ENCODE measurements at places on chromosomes 6 and 20.

- H3K27me3 ChIP-seq = peaks cover 2% of the 10 kb centered on the region
- no peak overlapping the region for H3K27ac ChIP-seq
- peaks cover 22% of the 10 kb centered on the region for H3K4me1 ChIP-seq
- no peak overlapping the region for H3K4me3 ChIP-seq
- no peaks in the 10 kb centered on the region for H3K36me3 ChIP-seq
Measured at GRCh38 chr6:1759870-1760269, 150.2 kb downstream of the FOXC1 start.

GRCh38 chr6:37504024-37504423, 4.3 kb upstream of the CCDC167 start:
- no peak for DNase-seq
- H3K36me3 ChIP-seq = no peaks in the 10 kb centered on the region
- H3K27ac ChIP-seq = no peak overlapping the region
- no peaks in the 10 kb centered on the region for H3K27me3 ChIP-seq

- no peaks in the 10 kb centered on the region for H3K4me1 ChIP-seq
- no peak for DNase-seq
- no peaks in the 10 kb centered on the region for H3K27me3 ChIP-seq
- H3K27ac ChIP-seq = no peak overlapping the region
Measured at GRCh38 chr6:150347845-150348244, 21.0 kb upstream of the IYD start.

DNA sequence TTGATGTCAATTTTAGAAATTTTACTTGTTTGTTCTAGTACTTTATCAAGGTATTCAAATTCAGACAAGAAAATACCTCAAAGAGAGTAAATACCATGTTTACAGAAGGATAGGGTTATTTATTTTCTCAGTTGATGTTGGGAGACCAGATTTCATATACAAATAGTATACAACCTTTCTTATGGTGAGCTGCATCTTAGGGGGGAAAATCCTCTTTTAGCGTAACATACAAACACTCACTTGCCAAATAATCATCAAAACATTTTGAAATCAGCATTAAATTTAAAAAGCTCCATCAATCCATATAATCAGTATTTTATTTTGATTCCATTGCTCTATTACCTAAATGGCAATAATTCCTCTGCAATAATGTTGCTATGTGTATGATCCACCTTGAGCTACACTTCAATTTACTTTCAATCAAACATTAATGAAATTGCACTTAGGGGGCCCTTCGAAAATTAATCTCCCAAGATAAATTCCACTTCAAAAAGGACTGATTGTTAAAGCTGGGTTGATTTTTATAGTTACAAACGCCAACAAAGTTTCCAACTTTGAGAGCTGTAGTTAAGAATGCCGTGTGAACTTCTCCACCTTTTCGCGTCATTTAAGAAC, 2.2 kb downstream of the NKX2-4 start:
- H3K27me3 ChIP-seq = peaks cover 78% of the 10 kb centered on the region
- peaks cover 4% of the 10 kb centered on the region for H3K36me3 ChIP-seq
- no peak overlapping the region for H3K27ac ChIP-seq
- H3K4me1 ChIP-seq = peaks cover 19% of the 10 kb centered on the region

GRCh38 chr6:53717566-53717965, 52.0 kb upstream of the KLHL31 start:
- no peaks in the 10 kb centered on the region for H3K36me3 ChIP-seq
- no peaks in the 10 kb centered on the region for H3K27me3 ChIP-seq
- no peak for DNase-seq

- no peak overlapping the region for H3K4me3 ChIP-seq
- H3K36me3 ChIP-seq = no peaks in the 10 kb centered on the region
- DNase-seq = no peak
- H3K4me1 ChIP-seq = no peaks in the 10 kb centered on the region
Measured at GRCh38 chr6:92690997-92691599, 728.3 kb downstream of the EPHA7 start.

- H3K4me1 ChIP-seq = no peaks in the 10 kb centered on the region
- no peak overlapping the region for H3K27ac ChIP-seq
- no peak overlapping the region for H3K4me3 ChIP-seq
- H3K27me3 ChIP-seq = no peaks in the 10 kb centered on the region
- H3K36me3 ChIP-seq = no peaks in the 10 kb centered on the region
Measured at GRCh38 chr6:4647414-4648365, 128.5 kb upstream of the CDYL start.

DNA sequence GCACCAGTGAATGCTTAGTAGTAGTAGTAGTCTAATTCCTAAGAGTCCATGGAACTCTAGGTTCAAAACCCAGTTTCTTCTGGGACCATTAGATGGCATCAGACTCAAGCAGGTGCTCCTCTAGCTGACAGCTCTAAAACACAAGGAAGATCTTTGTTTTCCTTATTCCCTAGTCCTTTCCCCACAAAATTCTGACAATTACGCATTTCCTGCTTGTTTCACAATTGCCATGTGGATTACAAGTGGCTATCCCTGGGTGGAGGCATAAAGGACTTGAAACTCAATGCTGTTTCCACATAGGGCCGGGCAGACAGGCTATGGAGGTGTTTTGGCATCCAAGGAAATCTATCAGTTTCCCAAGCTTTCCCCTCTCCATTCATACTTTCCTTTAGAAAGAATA, 9.2 kb upstream of the HLA-DOB start:
- no peak for DNase-seq
- no peak overlapping the region for H3K27ac ChIP-seq
- no peaks in the 10 kb centered on the region for H3K27me3 ChIP-seq

- no peaks in the 10 kb centered on the region for H3K4me1 ChIP-seq
- no peak overlapping the region for H3K27ac ChIP-seq
- H3K4me3 ChIP-seq = no peak overlapping the region
Measured at GRCh38 chr20:37638527-37638926, 55.3 kb upstream of the CTNNBL1 start.

- peaks cover 27% of the 10 kb centered on the region for H3K36me3 ChIP-seq
- DNase-seq = no peak
- peaks cover 8% of the 10 kb centered on the region for H3K4me1 ChIP-seq
Measured at GRCh38 chr20:63663332-63664066, 5.4 kb downstream of the RTEL1 start.

DNA sequence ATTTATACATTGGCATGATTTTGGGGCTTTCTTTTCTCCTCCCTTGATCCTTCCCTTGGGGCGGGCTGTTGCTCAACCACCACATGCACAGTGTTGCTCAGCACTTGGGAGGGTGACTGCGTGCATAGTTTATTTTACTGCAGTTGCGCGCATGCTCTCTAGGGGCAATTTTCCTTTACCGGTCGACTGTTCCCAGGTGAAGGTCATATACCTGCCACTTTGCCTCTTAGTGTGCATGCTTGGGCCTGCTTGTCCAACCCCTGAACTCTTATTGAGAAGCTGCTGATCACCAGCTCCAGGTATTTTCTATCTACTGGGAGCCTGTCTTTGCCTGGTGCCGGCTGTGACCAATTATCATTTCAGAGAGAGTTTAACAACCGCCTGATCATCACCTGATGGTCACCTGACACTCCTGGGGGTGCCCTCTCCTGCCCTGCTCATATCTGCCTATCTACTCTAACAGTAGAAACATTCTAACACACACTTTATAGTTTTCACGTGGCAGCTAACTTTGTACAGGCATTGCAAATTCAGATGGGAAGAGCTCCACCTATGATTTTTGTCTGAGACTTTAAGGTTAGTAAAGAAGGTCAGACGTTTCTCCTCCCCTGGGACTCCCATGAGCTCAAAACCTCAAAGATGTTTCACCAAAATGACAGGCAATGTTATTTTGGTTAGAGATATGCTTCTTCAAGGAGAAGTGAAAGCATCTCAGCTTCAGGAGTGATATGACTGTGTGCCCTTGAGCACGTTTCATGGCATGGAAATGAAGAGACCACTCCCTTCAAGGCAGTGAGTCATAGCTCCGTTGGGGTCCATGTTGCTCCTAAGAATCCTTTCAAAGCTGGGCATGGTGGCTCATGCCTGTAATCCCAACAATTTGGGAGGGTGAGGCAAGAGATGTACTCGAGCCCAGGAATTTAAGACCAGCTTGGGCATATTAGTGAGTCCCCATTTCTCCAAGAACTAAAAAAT, 227.5 kb upstream of the MYLIP start:
- no peaks in the 10 kb centered on the region for H3K27me3 ChIP-seq
- H3K36me3 ChIP-seq = no peaks in the 10 kb centered on the region
- peaks cover 5% of the 10 kb centered on the region for H3K4me1 ChIP-seq
- H3K4me3 ChIP-seq = no peak overlapping the region

- no peak overlapping the region for H3K27ac ChIP-seq
- no peaks in the 10 kb centered on the region for H3K36me3 ChIP-seq
- peaks cover 4% of the 10 kb centered on the region for H3K27me3 ChIP-seq
Measured at GRCh38 chr6:33142501-33143070, 49.7 kb downstream of the COL11A2 start.

GRCh38 chr20:47036091-47036870, 141.6 kb downstream of the EYA2 start:
- peak; percentile 57 for DNase-seq
- H3K27ac ChIP-seq = no peak overlapping the region
- H3K4me3 ChIP-seq = no peak overlapping the region
- no peaks in the 10 kb centered on the region for H3K27me3 ChIP-seq
- no peaks in the 10 kb centered on the region for H3K4me1 ChIP-seq
- H3K36me3 ChIP-seq = no peaks in the 10 kb centered on the region

DNA sequence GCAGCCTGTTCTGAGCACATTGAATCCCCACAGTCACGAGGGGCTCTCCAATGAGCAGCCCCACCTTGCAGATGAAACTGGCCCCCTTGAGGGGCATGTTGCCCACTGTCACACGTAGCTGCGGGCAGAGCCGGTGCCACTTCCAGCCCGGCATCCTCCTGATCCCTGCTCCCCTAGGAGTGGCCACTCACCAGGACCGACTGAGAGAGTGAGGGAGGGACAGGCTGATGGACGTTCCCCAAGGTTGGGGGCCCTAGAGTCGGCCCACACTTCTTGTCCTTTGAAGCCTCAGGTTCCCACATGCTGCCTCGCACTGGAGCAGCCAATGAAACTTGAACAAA, 10.5 kb downstream of the ENTPD6 start:
- H3K27ac ChIP-seq = no peak overlapping the region
- no peak for DNase-seq
- H3K27me3 ChIP-seq = no peaks in the 10 kb centered on the region
- H3K36me3 ChIP-seq = peaks cover 8% of the 10 kb centered on the region
- H3K4me1 ChIP-seq = no peaks in the 10 kb centered on the region

All from lung (tissue), 17 donors.